ENCODE measurements at places on chromosomes 11 and 22.

DNA sequence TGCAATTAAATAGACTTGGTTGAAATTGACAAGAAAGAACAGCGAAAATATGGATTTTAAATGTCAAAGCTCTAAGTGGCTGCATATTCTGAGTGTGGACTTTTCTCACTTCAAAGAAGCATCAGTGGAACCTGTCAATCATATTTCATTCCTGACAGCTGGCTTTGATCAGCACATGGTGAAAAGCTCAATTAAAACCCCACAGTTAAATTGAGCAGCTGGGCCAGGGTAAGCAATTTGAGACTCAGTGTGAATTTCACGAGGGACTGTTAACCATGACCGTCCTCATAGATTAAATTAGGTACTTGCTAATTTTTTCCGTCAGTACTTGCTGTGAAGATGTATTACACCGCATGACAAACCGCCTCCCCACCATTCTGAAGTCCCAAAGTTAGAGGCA, 11.0 kb upstream of the OR10D3 start:
- DNase-seq: no peak

GRCh38 chr11:73182824-73183321, 35.2 kb upstream of the P2RY2 start:
- no peak for DNase-seq

- DNase-seq: no peak
Observed at GRCh38 chr11:117378976-117379865, 51.6 kb downstream of the CEP164 start.

GRCh38 chr11:115126515-115127208, 377.6 kb downstream of the CADM1 start:
- no peak for DNase-seq

GRCh38 chr11:127859941-127860354, 727.4 kb downstream of the ETS1 start:
- no peak for DNase-seq

GRCh38 chr11:93577286-93577685, 34.1 kb upstream of the SMCO4 start:
- no peak for DNase-seq

GRCh38 chr11:18280438-18281045, 14.5 kb downstream of the SAA1 start:
- no peak for DNase-seq

GRCh38 chr11:87020764-87021365, 16.9 kb upstream of the TMEM135 start:
- DNase-seq: no peak

- no peak for DNase-seq
Observed at GRCh38 chr22:24146791-24147353, 34.4 kb upstream of the SUSD2 start.

DNA sequence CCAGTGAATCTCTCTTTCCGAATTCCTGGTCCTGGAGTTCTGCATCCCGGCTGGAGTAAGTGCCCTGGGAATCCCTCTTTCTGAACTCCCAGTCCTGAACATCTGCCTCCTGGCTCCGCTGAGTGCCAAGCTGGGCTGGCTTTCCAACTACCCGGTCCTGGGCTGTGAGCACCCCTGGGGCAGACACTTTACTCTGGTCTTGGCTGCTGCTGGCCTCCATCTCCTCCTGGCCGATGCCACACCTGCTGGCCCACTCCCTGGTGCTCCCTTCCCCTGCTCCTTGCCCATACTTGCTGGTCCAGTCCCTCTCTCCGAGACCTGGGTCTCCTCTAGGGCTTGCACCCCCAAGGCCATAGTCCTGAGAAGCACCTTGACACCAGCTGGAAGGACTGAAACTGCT, 14.7 kb downstream of the TNKS1BP1 start:
- DNase-seq: no peak

DNA sequence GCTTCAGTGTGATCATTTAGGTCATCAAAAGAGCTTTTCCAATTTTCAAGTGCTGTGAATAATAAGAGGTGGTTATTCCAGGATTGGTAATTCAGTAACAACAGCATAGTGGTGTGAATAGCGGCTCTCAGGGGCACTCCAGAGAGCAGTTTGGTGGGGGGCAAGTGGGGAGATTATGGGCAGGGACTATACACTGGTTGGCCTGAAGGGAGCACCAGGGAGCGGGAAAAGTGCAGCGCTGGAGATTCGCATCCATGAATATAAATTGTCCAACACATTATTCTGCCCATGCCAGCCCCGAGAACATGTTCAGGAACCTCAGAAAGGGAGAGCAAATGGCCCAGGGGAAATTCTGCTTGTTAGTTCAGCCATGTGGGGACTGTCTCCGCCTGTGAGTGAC, 37.9 kb downstream of the OR6Q1 start:
- no peak for DNase-seq

DNA sequence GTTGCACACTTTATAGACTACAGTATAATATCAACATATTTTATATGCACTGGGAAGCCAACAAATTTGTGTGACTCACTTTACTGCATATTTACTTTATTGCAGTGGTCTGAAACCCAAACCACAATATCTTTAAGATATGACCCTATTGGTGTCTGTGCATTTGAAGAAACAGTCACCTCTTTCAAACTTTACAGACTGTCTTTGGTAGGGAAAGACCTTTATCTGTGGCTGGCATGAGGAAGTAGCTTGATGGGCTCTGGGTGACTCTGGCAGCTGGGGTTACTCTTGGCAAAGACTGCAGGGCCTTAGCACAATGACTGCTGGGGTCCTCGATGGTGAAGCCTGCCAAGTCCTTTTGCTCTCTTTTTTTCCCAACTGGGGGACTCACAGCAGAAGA, 21.3 kb upstream of the ABTB2 start:
- DNase-seq: no peak

DNA sequence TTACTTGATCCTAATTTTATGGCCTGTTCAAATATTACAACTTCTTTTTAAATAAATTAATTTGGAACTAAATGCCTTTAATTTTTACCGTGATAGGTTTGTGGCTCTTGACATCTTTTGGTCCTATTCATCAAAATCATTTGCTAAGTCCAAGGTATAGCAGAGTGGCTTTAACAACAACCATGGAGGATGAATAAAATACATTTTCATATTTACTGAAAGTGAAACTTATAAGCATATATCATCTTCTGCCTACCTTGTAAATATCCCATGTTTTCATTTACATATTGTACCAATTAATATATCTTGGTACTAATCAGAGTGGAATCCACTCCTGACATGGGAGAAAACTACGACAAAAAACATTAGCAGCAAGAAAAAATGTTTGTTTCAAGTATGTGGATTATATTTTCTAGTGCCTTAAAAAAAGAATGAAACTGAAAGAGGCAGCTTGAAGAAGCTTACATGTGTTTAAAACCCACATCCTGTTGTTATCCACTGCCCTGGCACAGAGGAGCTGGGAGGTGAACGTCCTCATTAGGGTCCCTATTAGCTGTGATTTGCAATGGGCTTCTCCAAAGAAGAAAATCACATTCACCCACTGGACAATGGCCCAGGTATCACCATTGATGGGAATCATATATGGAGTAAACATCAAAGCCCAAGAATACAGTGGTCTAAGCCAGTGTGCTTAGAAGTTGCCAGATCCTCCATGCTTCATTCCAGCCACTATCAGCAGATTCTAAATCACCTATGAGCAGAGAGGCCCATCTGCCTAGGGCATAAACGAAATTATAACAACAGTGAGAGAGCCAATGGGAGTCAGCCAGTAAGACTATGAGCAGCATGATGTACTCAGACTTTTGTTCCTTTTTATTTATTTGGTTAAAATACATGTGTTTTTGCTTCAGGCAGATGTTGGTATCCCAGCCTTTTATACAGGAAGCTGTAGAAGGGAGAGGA, 84.7 kb downstream of the MAML2 start:
- DNase-seq: no peak

Data from mucosa of descending colon (tissue), 3 donors.